ENCODE measurements at places on chromosomes 2 and 18. TPM values are rescaled to one million over a fixed set of nuclear protein-coding genes. Genes with fewer than 3 reads are reported as not detected.

EDAR gene
- total RNA-seq = not detected

SNORC gene
- 1.1 TPM for total RNA-seq

OTOS gene
- not detected for total RNA-seq

CRACDL gene
- total RNA-seq = 0.37 TPM

ABCG8 gene
- total RNA-seq = not detected

ATIC gene
- total RNA-seq = 29.0 TPM

UGT1A1 gene
- total RNA-seq = not detected

ANKRD30B gene
- total RNA-seq = 1.4 TPM

SERPINB2 gene
- total RNA-seq = 0.34 TPM

MYO5B gene
- total RNA-seq = 4.7 TPM

FAM228A gene
- not detected for total RNA-seq

CTLA4 gene
- 2.7 TPM for total RNA-seq

NTSR2 gene
- total RNA-seq = not detected

CFAP210 gene
- not detected for total RNA-seq

ANO7 gene
- 0.19 TPM for total RNA-seq

PCARE gene
- total RNA-seq = not detected

CCDC148 gene
- total RNA-seq = not detected

TMEM178A gene
- total RNA-seq = 0.38 TPM

PPP1R1C gene
- 4.6 TPM for total RNA-seq

FAP gene
- not detected for total RNA-seq

SLC35G4 gene
- total RNA-seq = not detected

DUSP2 gene
- total RNA-seq = 17.0 TPM

ELP2 gene
- 113 TPM for total RNA-seq

CLEC4F gene
- not detected for total RNA-seq

ZC3H15 gene
- 97.5 TPM for total RNA-seq

SKOR2 gene
- total RNA-seq = not detected

SCLY gene
- total RNA-seq = 43.1 TPM

C2orf66 gene
- 0.15 TPM for total RNA-seq

TGFA gene
- total RNA-seq = 193 TPM

NFATC1 gene
- total RNA-seq = 2.7 TPM

TM4SF20 gene
- not detected for total RNA-seq

ID2 gene
- total RNA-seq = 9.9 TPM

GRHL1 gene
- 0.30 TPM for total RNA-seq

Measured in A375 (cell line).